ENCODE measurements at places on chromosomes 5 and 9.
A peak's percentile ranks its signal among the peaks of the same experiment; 100 is the strongest.

- no peak for DNase-seq
Observed at GRCh38 chr9:104080983-104081382, 13.1 kb upstream of the SMC2 start.

DNA sequence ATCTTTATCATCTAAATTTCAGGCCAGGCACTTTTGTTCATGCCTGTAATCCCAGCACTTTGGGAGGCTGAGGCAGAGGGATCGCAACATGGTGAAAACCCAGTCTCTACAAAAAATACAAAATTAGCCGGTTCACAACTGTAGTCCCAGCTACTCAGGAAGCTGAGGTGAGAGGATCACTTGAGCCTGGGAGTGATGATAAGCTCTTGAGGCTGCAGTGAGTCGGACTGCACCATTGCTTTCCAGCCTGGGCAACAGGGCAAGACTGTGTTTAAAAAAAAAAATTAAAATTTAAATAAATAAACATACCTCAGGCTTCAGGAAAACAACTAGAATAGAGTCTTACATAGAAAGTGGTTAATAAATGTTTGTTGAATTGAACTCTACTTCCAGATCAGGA lies 147.4 kb downstream of the AGTPBP1 start:
- DNase-seq, result no peak

GRCh38 chr5:153807801-153808200 lies 230.9 kb downstream of the FAM114A2 start:
- DNase-seq, result no peak

- no peak for DNase-seq
Observed at GRCh38 chr5:61272688-61273087, 59.4 kb upstream of the ZSWIM6 start.

GRCh38 chr5:133108481-133108921 lies 56.7 kb downstream of the HSPA4 start:
- DNase-seq, result no peak

DNA sequence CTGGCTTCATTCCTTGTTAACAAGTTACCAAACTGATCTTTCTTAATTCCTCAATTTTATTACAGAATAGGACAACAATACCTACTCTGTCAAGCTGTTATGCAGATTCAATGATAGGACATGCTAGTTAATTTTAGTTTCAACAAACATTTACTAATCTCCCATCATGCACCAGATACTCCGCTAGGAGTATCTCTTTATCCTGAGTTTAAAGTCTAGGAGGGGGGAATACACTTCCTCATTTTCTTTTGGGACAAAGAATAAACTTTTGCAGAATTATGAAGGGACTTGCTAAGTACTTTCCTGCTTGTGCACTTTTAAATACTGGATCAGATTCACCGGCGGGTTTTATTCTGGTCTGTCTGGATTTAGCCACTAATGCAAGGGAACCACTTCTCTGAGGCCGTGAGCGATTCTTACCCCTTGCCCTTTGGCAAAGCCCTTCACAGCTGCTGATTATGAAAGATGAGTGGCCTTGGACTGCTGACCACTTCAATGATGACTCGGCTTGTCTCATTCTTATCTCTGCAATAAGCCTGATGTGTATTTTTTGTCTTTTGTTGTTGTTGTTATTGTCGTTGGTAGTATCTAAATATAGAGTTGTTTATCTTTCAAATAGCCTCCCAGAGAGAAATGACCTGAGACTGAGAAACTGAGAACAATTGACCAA lies 73.9 kb downstream of the RMI1 start:
- no peak for DNase-seq

DNA sequence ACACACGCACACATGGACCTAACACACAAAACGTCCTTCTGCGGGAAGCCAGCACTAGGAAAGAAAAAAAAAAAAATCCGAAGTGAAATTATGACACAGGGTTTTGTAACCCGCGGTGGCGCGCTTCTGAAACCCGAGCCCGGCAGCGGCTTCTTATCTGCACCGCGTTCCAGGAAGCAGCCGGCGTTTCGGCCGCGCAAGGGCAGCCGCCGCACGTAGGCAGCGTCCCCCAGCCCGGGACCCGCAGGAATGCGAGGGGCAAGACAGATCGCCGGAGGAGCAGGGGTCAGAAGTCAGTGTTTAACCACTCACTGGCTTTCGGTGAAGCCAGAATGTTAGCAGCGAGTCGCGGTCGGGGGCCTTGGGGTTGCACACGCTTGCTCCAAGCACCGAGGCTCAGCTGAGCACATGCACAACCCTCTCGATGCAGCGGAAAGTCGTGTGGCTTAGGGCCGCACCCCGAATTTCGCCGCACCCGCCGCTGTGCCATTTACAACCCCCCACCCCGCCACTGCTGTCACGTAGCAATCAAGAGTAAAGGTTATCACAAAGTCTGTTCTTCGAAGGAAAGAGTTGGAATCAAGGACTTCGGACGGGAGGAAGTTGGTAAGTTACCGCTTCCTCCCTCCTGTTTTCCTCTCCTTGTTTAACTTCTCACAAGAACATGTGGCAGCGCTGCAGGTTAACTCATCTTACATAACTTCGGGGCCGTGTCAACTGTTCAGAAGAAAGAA lies 167.9 kb downstream of the AUH start:
- no peak for DNase-seq

DNA sequence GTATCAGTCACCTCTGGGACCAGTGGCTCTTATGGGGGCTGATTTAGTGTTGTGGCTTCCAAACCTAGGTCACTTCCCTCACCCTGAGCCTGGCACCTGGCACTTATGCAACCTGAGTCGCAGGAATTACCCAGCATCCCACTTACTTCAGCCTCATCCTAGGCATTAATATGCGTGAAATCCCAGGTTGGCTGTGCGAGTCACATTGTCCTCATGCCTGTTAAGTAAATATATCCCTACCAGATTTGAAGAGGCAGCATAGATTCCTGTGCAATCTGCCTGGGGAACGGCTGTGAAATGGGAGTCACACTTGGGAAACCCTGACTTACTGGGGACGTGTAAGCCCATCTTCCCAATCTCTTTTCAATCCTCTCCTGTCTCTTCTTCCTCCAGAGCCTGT lies 42.7 kb upstream of the AKNA start:
- DNase-seq, result no peak

DNA sequence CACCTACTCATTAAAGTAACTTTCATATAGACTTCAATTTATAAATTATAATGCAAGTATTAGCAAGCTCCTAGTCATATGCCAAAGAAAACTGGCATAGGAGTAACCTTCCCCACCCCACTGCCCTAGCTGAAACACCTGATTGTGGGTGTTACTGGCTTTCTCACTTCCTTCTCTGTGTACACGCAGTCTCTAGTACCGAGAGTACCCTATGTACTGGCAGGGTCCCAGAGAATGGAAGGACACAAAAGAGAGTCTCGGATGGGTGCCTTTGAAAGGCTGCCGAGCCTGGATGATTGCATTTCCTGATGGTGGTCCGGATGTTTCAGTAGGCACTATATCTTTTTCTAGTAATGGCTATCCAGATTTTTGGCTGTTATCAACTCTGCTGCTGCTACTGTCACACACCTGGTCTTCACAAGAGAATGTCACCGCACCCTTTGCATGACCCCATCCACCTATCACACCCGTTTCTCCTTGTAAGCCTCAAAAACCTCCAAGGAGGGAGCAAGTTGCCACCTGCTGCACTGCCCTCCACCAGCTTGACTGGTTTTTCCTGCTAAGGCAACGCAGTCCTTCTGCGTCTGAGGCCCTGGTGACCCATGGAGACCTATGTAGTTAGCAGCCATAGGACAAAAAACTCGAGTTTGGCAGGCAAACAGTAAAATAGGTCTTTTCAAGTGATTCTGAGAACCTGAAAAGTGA lies 53.8 kb upstream of the CLINT1 start:
- no peak for DNase-seq

DNA sequence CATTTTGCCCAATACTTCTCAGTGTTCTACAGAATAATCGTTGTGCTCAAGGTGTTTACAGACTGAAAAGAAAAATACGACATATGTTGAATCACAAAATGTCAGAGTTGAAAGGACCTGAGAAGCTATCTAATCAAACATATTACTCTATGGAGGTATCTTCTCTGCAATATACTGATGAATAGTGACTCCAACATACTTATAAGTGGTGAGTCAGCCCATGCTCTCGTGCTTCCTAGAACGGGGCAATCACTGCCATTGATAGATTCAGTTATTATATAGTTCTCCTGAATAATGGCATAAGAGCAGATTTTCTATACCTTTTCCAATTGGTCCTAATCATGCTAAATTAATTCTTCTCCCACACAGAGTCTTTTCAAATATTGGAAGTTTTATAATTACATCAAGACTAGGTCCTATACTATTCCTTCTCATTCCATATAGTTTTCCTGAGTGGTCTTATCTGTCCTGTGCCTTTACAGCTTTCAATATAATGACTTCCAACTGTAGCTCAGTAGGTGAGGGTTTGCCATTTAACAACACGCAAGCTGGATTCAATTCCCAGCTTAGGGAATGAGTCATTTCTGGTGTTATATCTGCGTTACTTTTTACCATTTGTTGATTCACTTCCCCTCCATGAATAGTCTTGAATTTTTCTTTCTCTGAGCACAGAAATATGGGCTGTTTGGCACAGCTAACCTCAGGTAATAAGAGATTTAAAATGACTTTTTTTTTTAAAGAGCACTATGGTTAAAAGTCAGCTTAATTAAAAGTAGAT lies 81.1 kb downstream of the PLK2 start:
- no peak for DNase-seq

DNA sequence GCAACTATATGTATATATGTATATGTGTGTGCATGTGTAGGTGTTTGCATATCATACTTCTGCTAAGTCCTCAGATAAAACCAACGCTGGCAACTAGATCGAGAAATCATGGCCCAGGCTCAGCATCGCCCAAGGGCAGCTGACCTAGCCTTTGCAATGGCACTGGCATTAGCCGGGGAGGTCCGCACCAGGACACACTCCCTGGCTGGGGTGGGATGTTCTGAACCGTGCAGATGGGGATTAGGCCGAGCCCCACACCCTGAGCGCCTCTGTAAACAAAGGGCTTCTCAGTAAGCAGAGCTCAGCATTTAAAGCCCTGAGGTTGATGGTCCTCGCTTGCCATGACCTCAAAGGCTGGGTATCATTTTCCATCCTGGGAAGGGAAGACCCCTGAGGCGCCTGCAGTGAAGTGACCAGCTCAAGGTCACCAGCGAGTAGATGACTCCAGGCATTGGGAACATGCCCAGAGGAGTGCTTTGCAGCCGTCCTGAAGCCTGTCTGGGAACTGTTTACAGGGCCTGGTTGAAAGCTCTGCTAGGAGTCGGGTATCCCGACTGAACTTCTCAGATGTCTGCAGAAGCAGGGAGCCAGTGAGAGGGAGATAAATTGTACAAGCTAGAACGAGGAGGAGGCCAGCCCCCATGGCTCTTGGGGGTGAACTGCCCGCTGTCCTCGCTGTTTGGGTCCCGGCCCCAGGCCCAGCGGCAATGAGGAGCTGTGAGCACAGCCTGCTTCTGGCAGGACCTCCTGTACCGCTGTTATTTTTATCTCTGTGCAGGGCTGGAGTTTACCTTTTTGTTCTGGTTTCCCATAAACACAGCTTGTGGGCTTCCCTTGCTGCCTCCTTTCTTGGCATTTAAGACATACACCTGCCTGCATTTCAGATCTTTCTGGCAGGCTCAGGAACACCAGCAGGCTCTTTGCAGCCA lies 18.4 kb downstream of the GADD45G start:
- no peak for DNase-seq

- no peak for DNase-seq
Observed at GRCh38 chr9:92696619-92697018, 26.7 kb upstream of the IPPK start.

GRCh38 chr9:132040246-132040645 lies 39.4 kb downstream of the MED27 start:
- DNase-seq, result no peak

- no peak for DNase-seq
Observed at GRCh38 chr5:154587123-154588026, 109.3 kb upstream of the HAND1 start.

- DNase-seq, result no peak
Observed at GRCh38 chr9:86354818-86355309, 654 bp upstream of the TUT7 start.

DNA sequence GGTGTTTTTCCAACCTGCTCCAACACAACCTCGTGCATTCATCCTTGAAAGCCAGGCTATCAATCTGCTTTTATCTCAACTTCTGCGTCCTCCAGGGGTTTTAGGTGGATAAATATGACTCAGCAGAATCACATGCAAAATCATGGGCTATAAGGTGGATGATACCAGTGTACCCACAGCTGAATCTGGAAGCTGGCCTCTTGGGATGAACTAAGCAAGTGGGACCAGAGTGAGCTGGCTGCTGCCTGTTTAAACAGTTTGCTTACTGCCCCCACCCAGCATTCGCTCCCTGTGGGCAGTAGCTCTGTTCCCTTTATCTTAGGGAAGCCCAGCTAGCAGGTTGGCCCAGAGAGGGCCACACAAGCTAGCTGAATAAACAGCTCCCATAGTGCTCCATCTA lies 194.0 kb downstream of the CRB2 start:
- peak; percentile 48 for DNase-seq

DNA sequence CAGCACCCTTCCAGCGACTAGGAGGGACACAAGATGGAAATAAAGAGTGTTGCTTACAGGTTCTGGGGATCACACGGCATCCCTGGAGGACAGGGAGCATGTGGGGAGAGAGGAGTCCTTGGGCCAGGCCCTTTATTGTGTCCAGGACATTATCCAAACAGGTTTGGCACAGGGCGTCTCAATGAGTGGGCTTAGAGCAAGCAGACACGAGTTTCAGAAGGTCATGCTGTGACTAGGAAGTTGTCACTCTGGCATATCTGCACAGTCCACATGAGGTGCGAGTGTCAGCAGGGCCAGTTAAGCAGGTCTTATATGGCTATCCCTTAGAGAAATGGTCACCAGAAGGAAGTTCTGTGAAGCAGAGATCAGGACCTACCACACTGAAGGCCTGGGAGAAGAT lies 174.5 kb upstream of the OTULINL start:
- no peak for DNase-seq

GRCh38 chr9:26369093-26369492 lies 523.5 kb downstream of the CAAP1 start:
- DNase-seq, result no peak

DNA sequence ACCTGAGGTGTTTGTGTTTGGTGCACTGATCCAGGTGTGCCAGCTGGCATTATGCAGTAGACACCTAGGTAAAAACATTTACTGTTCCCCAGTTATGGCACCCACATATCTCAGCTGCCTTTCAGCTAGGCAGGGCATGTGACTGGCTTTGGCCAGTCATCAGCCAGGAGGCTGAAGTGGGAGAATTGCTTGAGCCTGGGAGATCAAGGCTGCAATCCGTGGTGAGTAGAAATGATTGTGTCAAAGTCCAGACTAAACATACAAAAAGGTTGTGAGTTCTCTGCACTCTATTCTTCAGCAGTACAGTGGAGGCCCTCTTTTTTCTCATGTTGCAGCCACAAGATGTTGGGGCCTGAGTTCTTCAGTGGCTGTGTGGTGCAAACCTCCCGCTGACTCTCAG lies 3.2 kb upstream of the FBLL1 start:
- no peak for DNase-seq

DNA sequence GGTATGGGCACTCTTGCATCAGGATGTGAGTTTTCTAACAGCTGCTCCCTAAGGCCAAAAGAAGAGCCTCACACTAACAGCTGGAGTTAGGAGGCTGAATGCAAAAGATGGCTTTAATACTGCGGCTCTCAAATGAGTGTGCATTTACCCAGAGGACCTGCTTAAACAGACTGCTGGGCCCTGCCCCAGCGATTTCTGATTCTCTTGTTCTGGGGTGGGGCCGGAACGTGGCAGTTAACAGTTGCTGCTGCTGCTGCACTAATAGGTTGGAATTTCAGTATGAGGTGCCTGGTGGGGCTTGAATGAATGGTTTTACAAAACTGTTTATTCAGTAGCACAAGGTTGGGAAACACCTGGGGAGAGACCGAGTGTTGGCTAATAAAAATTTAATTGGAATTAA lies 26.1 kb downstream of the HMGCR start:
- no peak for DNase-seq

Measured in D341Med (cell line).